ENCODE measurements at places on chromosomes 7 and 10. TPM values are rescaled to one million over a fixed set of nuclear protein-coding genes. Genes with fewer than 3 reads are reported as not detected.

- DNase-seq: no peak
These were observed 37.4 kb downstream of the GBX1 start for GRCh38 chr7:151129960-151130591.

DNA sequence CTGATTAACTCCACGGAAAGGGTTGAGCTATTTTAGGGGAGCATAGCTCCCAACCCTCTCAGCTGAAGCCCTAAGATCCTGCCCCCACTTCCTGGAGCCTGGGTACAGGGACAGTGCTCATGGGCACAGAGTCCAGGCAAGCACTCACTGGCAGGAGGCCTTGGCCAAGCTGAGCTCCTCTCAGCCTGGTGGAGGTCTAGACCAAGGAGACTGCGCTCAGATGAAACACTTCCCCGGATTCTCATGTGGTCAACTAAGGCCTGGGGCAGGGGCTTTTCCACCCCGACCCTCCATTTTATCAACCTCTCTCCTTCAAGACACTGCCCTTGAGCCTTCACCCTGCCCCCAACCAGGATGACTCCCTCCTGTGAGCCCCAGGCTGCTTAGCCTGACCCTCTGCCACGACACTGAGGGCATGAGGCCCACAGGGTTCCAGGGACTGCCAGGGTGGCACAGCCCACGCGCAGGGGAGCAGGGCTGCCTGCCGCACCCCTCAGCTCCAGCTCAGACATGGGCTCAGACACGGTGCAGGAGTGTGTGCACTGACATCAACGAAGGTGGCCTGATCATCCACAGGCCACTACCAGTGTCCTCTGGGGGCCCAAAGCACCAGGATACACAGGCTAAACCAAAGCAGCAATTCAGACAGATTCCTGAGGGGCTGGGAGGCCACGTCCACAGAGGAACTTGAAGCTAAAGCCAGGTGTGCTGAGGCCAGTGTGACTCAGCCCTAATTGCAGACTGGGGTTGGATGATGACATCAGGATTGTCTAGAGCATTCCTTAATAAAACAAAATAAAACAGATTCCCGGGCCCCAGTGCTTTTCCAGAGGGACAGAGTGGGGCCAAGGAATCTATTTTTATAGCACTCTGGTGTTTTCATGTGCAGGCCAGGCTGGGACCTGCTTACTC is 18.8 kb downstream of the CHAT start:
- DNase-seq: peak; percentile 18

DNA sequence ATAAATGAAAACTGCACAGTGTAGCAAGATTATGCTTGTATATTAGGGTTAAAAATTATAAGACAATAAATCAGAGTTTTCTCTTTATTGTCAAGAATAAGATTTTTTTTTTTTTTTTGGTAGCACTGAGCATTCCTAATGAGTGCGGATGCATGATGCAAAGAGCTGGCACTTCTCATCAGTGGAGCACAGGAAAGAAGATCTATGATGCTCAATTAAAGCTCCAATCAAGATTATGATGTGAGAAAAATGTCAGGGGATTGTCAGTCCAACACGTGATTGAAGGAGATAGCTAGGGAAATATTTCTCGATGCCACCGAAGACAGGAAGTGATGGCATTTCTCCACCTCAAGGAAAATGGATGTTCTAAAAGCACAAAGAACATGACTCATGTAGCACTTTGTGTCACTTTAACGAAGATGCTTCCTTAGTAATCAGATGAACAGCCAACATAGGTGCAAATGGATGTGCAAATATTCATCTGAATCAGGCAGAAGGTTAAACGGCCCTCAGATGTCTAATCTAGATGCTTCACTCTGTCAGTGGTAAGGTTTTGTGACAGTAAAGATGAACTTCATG is 240.9 kb downstream of the THSD7A start:
- DNase-seq: no peak

- DNase-seq: no peak
These were observed 279.4 kb upstream of the IMMP2L start for GRCh38 chr7:111841596-111842205.

GRCh38 chr10:86020134-86020533 is 346.5 kb downstream of the GRID1 start:
- no peak for DNase-seq

DNA sequence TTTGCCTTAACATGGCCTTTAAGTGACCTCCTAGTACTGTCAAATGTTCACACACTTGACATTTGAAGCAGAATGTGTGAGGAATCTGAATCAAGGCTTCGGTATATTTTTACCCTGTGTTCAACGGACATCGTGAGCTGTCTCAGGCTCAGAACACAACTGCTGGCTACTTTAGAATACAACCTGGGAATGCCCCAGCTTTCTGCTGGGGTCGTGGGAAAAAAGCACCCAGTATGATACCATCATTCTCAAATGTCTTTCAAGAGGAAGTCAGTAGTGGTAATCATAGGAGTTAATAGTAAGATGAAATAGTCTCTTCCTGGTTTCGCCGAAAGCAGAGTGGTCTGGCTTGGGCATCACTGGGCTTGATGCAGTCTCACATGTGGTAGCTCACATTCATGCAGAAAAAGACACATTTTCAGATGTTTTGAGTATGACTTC is 67.2 kb downstream of the CREB5 start:
- DNase-seq: no peak

DNA sequence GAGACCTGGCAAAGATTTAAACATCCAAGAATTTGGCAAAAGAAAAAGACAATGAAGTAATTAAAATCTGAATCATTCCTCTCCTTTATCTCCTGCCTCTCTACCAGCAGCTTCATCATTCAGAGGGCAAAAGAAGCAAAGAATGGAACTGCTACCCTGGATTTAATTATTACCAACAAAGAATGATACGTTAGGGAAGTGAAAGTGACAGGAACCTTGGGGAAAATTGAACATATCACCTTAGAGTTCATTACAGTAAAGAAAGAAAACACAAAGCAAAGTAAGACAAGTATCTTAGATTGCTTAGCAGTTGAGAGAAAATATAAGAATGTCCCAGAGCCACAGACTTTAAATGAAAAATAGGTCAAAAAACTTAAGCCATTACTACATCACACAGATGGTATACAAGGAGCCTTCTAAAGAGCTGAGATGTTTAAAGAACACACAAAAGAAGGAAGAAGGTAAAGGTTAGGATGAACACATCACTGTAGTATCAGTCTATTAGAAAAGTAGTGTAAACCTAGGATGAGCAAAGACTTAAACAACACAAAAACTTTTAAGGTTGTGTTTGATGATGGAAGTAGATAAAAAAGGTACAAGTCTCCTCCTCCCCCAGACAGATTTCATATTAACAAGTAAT is 17.5 kb downstream of the CTNNA3 start:
- no peak for DNase-seq

GRCh38 chr10:14564268-14564744 is 210.4 kb downstream of the FAM107B start:
- DNase-seq: no peak

DNA sequence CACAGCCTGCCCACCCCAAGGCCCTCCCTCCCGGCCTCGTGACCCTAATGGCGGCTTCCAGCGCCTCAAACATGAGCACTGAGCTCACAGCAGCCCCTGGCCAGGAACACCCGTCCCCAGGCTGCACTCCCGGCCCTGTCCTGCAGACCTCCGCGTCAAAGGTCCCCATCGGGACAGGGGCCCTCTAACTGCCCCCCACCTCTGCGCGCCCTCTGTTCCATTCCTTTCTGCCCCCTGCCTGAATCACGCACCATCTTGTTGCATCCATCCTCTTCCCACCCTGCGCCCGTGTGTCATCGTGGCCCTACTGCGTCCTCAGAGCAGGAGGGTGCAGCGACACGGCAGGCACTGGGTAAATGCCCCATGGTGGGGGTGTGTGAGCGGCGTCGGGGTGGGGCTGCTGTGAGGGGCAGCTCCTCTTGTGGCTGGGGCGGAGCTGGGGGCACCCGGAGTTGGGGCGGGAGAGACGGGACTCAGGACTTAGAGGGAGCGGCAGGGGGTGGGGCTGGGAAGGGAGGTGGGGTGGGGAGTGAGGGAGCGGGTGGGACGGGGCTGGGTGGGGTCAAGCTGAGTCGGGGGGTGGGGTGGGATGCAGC is 13.4 kb downstream of the SLC29A4 start:
- no peak for DNase-seq

FAS gene
- 5.8 TPM for total RNA-seq

DNA sequence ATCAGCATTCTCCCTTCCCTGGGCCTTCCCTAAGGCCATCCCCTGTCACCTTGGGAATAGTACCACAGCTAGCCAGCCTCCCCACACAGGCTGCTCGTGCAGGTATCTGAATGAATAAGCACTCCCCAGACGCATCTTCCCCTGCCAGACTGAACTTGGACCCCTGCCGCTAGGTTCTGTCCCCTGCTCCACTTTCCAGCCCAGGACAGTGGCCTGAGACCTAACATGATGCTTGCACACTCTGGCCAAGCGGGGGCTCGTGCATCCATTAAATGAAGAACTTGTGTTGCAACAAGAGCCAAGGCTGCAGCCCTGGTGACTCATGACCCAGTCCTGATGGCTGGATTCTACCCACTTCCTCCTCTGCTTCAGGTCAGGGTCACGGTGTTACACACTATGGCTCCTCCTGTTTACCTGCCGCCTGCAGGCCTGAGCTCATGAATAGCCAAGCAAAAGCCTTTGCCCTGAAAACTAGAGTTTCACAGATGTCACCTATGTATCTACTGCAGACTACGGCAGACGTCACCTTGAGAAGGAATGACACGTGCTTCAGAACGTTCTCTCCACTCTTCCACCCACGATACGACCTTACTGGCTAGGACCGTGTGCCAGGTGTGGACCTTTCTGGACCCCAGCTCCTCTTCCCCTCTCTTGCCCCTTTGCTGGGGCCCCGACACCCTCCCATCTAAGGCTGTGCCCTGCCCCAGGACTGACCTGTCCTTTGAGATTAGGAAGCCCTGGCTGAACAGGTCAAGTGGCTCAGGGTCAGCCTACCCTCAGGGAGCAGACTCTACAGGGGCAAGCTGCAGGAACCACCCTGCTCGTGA is 6.5 kb downstream of the ASB13 start:
- DNase-seq: no peak

HKDC1 gene
- total RNA-seq: 0.25 TPM

TMEM140 gene
- total RNA-seq: 9.1 TPM

DNA sequence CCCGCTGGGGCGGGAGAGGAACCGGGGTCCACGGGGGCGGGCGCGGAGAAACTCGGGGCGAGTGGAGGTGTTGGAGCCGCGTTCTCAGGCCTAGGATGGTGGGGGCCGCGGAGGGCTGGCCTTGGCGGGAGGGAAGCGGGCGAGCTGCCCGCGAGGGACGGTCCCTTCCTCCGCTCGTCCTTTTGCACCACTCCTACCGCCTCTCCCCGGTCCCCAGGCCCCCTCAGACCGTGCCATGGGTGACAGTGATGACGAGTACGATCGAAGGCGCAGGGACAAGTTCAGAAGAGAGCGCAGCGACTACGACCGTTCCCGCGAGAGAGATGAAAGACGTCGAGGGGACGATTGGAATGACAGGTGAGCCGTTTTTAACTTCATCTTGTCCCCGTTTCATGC is 451 bp downstream of the SRRT start:
- no peak for DNase-seq

GRCh38 chr7:123669485-123669884 is 13.8 kb downstream of the LMOD2 start:
- DNase-seq: no peak

Data from dorsolateral prefrontal cortex (tissue), 122 donors.